ENCODE measurements at places on chromosomes 1 and 21.
A peak's percentile ranks its signal among the peaks of the same experiment; 100 is the strongest.

- DNase-seq: no peak
Observed at GRCh38 chr1:94920061-94920460, 6.8 kb downstream of the CNN3 start.

DNA sequence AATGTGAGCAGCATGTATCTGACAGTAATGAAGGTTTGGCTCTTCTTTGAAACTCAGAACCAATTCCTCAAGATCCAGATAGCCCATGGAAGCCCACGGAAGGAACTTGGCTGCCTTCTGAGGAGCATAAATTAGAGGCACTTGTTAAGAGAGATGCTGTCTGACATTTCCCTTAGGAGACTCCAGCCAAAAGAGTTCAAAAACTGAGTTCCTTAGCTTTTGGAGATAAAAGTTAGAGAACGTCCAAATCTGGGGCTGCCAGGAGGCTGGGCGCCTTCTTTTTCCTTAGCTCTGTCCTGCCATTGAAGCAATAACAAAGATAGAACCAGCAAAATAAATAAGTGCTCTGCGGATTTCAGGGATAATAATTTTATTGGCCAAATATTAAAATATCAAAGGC, 439.6 kb upstream of the USP24 start:
- no peak for DNase-seq

- no peak for DNase-seq
Observed at GRCh38 chr21:44458971-44459711, 3.8 kb downstream of the LRRC3 start.

- DNase-seq: no peak
Observed at GRCh38 chr1:202701200-202701599, 9.1 kb downstream of the SYT2 start.

GRCh38 chr21:24693779-24694178, 913.5 kb downstream of the MRPL39 start:
- DNase-seq: no peak

DNA sequence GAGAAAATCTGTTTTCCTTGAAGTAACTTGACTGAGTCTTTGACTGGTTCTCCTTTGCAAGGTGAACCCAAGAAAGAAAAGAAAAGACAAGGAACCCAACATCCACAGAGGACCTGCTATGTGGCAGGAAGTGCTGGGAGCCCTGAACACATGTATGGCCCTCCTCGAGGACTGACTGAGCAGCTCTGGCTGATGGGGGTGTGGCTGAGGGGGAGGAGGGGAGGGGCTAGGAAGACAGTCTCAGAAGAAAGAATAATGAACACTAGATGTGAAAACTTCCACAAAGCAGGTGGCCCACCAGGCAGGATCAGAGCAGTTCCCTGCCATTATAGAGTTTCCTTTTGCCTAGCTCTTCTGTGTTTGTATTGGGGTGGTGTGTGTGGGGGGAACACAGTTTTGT, 26.1 kb downstream of the NENF start:
- no peak for DNase-seq

GRCh38 chr21:29168891-29169315, 38.5 kb downstream of the MAP3K7CL start:
- DNase-seq: no peak

DNA sequence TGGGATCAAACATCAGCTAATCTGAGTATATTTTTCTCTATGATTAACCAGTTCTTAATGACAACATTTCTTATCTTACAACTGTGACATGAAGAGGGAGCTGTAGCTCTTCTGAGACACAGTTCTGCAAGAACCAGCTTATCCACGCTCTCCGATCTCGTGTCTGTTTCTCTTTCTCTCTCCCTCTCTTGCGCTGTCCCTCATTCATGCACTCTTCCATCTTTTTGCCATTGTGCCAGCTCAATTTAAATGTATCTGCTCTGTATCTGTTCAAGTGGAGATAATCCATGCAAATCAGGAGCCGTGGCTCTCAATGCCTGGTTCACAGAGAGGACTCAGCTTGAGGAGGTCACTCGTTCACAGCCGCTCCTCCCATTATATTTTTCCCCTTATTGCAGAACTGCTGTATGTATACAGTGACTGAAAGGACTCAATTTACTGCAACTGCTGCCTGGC, 494.7 kb upstream of the ADGRL2 start:
- no peak for DNase-seq

- DNase-seq: no peak
Observed at GRCh38 chr21:41008974-41009373, 159.0 kb upstream of the BACE2 start.

- DNase-seq: no peak
Observed at GRCh38 chr1:224245188-224245587, 62.1 kb downstream of the DEGS1 start.

DNA sequence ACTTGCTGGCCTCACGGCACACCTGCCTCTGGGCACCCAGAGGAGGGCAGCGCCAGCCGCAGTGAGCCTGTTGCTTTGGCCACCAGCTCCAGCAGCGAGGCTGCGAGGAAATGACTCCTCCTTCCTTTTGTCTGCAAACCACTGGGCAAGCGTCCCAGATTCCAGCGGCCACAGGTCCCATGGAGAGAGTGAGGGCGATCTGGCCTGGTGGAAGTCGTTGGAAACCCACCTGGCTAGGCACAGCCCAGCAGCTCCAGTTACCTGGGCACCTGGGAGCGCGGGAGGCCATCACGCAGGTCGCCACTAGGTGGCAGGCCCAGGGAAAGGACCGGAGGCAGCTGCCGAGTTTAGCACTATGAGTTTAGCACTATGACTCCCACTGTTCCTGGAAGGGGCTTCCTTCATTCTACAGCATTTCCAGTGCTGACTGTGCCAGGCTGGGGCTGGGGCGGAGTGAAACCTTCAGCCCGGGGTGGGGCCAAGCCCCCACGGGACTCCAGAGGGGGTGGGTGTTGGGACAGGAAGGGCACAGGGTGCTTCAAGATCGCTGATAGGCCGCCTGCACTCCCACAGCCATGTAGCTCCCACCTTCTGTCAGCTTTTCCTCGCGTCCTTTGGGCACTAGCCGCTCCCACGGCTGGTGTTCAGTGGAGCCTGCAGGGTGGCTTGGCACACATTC, 1.1 kb upstream of the ESPN start:
- peak; percentile 47 for DNase-seq

GRCh38 chr1:236084386-236084730, 19.5 kb upstream of the NID1 start:
- no peak for DNase-seq

DNA sequence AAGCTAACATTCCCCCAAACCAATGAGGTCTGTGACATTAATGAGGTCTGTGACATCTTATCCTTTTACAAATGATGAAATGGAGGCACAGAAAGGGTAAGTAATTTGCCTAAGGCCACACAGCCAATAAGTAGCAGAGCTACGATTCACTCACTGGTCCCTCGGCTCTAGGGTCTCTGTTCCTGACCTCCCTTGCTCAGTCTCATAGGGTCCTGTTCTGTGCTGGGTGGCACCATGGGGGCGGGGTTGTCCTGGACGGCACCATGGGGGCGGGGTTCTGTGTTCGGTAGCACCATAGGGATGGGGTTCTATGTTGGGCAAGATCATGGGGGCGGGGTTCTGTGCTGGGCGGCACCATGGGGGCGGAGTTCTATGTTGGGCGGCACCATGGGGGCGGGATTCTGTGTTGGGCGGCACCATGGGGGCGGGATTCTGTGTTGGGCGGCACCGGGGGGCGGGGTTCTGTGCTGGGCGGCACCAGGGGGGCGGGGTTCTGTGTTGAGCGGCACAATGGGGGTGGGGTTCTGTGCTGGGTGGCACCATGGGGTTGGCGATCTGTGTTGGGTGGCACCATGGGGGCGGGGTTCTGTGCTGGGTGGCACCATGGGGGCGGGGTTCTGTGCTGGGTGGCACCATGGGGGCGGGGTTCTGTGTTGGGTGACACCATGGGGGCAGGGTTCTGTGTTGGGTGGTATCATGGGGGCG, 55.6 kb downstream of the CLSTN1 start:
- DNase-seq: peak; percentile 21

DNA sequence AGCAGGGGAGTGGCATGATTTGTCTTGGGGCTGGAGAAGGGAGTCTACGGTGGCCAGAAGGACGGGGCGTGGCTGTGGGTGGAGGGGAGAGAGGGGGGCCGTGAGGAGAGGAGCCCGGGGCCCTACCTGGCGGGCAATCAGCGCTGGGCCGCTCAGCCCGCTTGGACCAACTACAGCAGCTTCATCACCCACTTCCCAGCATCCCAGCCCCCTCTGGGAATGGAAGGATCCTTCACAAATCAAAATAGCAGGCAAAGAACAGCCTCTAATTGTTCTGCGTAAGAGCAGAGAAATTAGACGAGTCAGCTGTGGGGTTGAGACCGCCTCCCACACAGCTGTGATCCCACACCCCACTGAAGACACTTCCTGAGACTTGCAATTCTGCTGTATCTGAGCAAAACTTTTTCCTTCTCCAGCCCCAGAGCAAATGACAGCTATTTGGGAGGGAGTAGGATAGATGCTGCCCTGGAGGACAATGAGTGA, 43.5 kb downstream of the OPRD1 start:
- DNase-seq: no peak

DNA sequence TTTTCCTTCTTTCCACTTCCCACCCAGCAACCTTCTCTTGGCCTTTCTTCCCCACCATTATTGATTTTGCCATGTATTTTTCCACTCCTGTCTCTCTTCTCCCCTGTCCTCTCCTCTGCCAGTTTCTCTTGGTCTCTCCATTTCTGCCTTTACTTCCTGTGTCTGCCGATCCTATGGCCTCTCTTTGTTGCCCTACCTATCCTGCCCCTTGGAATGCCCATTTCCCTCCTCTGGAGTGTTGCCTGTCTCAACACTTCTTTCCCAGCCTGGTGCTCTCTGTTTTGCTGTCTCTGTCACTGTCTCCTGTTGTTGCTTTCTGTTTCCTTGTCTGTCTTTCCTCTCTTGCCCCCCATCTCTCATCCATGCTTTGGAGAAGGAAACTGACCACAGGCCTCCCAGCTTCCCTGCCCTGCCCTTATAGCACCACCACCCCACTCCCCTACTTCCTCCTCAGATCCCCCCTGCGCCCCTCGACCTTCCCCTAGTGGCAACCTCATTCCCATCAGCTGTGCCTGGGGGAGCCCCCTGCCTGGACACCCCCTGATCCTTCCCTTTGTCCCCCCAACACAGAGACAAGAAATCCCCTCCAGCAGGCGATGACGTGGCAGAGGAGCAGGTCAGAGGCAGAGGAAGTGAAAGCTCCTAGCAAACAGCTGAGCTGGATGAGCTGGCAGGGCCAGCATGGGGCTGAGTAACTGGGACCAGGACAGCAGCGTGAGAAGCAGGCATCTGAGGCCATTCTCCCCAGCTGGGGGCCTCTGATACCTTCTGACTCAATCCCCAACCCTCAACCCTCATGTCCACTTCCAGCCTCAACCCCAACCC, 6.6 kb upstream of the ETV3L start:
- DNase-seq: no peak

- DNase-seq: no peak
Observed at GRCh38 chr1:5554111-5554510, 438.1 kb downstream of the NPHP4 start.

DNA sequence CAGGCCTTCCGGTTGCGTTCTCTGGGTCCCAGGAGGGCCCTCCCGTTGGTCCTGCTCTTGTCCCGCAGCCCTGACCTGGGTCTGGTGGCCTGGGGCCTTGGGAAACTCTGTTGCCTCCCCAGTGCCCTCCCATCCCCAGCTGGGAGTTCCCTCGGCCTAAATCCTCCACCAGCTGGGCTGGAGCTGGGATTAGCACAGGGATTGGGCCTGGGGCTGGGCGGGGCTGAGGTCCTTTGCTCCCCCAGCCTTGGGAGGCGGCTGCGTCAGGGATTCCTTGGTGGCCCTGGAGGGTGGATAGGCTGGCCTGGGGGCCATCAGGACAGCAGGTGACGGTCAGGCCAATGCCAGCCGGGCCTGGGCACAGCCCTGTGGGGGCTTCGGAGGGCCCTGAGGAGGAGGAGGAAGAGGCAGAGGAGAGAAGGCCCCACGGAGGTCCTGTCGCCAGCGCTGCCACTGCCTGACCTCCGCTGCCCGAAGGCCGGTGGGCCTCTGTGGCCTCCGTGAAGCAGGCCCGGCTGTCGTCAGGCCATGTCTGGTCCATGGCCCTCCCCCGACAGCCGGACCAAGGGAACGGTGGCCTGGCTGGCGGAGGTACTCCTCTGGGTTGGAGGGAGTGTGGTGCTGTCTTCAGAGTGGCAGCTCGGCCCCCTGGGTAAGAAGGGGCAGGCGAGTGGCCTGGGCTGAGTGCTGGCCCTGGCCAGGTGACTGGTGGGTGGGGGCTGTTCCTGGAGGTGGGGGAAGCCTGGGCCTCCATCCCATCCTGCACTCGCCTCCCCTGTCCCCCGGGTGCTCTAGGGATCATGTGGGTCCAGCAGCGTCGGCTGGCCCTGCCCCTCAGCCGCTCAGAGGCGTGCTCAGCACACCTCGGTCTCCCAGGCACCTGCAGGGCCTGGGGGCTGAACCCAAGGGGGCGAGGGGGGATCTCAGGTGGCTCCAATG, at the start of gene PLCH2:
PLCH2 (plus strand) TSS at position 229 of the 939 bp plus-strand sequence; CDS start at position 529, 300 bp downstream.
- DNase-seq: no peak

GRCh38 chr1:151455966-151456365, 3.3 kb downstream of the POGZ start:
- DNase-seq: no peak

DNA sequence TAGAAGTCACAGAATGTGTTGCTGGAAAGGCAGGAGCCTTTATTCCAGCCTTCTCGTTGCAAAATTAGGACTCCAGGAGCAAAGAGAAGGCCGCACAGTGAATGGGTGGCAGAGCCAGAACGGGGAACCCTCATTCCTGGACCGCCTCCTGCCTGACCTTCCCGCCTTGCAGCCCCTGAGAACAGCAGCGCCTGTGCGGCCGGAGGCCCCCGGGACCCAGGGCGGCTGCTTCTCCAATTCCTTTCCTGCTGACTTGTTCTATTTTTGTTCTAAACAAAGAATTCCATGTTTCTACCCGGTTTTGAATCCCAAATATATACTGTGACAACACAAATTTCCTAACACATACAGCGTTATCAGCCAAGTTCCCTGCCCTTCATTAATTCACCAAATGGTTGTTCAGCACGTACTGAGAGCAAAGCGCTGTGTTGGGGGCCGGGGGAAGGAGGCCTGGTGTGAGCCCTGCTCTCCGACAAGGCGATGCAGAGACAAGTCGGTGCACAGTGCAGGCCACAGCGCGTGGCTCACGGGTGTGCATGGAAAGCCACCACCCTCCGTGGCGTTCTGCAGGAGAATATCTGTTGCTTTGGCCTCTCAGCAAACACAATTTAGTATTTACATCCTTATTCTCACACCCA, 31.9 kb upstream of the COL6A2 start:
- DNase-seq: no peak

DNA sequence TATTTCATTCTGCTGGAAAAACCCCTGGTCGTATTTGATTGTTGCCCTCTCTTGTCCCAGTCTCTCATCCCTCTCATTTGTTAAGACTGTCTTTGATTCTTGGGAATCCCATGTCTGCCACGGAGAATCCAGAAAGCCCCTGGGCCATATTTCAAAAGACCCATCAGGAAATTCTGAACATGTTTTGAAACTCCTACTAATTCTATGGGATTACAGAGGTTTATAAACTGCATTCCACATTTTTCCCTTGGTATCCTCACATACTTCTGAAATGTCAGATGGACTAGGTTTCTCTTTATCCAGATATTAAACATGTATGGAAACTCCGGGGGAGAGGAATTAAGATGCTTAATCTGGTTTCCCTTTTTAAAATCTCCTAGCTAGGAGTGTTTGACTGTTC, 80.0 kb downstream of the HUNK start:
- no peak for DNase-seq

- no peak for DNase-seq
Observed at GRCh38 chr1:34785875-34786470, 5.0 kb downstream of the GJB3 start.
